ENCODE measurements at places on chromosomes 2 and 18. TPM values are rescaled to one million over a fixed set of nuclear protein-coding genes. Genes with fewer than 3 reads are reported as not detected.

Gene REG3G
- not detected for total RNA-seq

Gene HOXD4
- total RNA-seq, result not detected

Gene SMYD1
- total RNA-seq, result not detected

Gene BMP10
- total RNA-seq, result not detected

GRCh38 chr2:95166065-95166763 is 605 bp downstream of the ZNF2 start:
- no peak for DNase-seq

- no peak for DNase-seq
Observed at GRCh38 chr18:77990131-77990530, 740.5 kb downstream of the GALR1 start.

- DNase-seq, result peak; percentile 28
Observed at GRCh38 chr2:217086038-217086522, 226.2 kb upstream of the TNP1 start.

DNA sequence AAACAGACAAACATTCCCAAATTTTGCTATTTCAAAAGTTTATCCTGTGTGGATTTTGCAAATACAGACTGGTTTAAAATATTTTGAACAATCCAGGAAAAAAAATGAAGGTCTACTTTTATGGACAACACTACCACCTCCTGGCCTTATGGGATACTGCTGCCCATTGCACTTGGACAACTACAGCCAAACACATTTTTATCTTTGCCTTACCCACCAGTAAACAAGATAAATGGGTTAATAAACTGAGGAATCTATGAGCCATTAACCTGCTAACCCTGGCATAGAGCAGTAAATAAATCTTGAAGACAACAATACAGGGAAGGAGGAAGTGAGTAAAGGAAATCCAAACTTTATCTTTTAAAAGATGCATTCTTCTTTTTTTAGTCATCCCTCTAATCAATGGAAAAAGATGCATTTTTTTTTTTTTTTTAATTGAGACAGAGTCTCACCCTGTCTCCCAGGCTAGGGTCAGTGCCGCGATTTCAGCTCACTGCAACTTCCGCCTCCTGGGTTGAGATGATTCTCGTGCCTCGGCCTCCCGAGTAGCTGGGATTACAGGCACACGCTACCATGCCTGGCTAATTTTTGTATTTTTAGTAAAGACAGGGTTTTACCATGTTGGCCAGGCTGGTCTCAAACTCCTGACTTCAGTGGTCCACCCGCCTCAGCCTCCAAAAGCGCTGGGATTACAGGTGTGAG is 2.1 kb upstream of the SPIRE1 start:
- peak; percentile 56 for DNase-seq

Measured in activated naive CD4-positive, alpha-beta T cell treated with anti-CD3 and anti-CD28 coated beads for 36 hours (primary cell).